ENCODE measurements at places on chromosomes 7 and 10.

GRCh38 chr7:141960687-141961422 is 12.7 kb downstream of the TAS2R38 start:
- no peak for DNase-seq

GRCh38 chr10:113108948-113109347 is 158.9 kb downstream of the TCF7L2 start:
- no peak for DNase-seq

GRCh38 chr7:151110941-151111645 is 24.8 kb downstream of the AGAP3 start:
- no peak for DNase-seq

GRCh38 chr10:33917069-33917780 is 582.8 kb upstream of the NRP1 start:
- DNase-seq = no peak

- DNase-seq = no peak
Measured at GRCh38 chr7:142905759-142906158, 20.2 kb upstream of the TRPV6 start.

DNA sequence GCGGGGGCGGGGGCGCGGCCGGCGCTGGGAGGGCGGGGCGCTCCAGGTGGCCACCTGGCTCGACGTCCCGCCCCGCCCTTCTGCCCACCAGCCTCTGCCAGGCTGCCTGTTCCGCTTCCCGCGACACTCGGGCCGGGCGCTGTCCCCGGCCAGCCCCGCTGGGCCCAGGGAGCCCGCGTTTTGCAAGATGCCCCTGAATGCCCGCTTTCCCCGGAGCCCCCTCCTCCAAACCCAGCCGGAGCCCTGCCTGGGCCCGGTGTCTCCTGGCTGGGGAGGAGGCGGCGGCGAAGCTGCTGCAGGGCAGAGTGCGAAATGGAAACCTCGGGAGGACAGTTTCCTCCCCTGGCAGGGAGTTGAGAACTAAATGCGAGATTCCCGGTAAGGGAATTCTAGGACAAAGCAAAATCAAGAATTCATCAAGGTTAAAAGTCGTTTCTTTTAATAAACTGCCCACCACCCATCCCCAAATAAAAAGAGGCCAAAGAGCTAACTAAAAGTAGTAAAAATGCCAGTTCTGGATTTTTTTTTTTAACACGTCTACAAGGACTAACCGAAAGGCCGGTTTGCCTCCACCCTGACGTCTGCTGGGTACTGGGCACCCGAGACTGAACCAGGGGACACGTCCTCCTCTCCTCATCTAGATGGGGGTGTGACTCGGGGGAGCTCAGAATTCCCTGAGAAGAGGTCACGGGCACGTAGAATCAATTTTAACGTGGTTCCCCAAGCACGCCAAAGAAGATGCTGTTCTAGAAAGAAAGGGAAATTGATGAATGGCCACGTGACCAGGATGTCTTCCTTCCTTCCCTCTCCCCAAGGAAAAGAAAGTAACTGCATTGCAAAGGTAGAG is 200.4 kb upstream of the NFE2L3 start:
- DNase-seq = no peak

DNA sequence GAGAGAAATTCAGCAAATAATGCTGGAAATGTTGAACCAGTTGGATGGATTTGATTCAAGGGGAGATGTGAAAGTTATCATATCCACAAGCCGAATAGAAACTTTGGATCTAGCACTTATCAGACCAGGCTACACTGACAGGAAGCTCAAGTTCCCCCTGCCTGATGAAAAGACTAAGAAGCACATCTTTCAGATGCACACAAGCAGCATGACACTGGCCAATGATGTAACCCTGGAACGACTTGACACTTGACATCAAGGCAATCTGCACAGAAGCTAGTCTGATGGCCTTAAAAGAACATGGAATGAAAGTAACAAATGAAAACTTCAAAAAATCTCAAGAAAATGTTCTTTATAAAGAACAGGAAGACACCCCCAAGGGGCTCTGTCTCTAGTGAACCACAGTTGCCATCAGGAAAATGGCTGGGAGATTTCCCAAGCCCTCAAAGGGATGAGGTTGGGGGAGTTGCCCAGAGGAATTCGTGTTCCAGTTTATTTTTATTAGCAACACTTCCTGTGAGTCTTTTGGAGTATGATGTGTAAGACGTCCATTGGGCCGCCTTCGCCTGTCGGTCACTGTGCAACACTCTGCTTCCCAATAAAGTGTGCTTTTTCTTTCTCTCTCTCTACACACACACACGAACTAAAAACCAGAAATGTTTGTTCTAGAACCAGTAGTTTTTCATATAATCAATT is 200.0 kb downstream of the HIBADH start:
- DNase-seq = no peak

All from GM04503 (cell line).